Left ventricle myocardium superior (tissue), 1 donor: ENCODE measurements at places on chromosomes 1 and 21. TPM values are rescaled to one million over a fixed set of nuclear protein-coding genes. Genes with fewer than 3 reads are reported as not detected.

DNA sequence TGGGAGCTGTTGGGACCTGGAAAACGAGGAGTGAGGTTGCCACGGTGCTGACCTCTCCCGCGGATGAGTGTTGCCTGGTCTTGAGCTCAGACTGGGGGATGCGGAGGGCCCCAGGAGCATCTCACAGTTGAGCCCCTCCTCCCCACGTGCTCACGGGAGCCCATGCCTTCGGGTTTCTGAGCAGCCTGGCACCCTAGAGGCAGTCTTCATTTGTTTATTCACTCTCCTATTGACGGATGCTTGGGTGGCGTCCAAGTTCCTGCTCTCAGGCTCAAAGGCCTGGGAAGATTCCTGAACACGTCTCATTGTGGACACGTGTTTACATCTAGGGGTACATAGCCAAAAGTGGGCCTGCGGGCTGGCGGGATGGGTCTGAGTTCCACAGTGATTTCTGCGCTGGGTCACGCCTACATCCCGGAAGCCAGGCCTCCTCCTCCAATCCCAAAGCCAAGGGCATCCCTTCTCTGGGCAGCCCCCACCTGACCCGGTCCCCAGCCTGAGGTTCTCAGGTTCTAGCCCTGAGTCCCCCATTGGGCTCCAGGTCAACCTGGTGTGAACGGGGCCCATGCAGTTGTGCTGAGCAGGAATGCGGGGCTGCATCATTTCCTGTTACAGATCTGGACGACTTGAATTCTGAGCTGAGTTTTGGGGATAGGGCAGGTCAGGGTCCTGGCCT lies 14.7 kb downstream of the WNT3A start:
- peak; percentile 8 for DNase-seq

DNA sequence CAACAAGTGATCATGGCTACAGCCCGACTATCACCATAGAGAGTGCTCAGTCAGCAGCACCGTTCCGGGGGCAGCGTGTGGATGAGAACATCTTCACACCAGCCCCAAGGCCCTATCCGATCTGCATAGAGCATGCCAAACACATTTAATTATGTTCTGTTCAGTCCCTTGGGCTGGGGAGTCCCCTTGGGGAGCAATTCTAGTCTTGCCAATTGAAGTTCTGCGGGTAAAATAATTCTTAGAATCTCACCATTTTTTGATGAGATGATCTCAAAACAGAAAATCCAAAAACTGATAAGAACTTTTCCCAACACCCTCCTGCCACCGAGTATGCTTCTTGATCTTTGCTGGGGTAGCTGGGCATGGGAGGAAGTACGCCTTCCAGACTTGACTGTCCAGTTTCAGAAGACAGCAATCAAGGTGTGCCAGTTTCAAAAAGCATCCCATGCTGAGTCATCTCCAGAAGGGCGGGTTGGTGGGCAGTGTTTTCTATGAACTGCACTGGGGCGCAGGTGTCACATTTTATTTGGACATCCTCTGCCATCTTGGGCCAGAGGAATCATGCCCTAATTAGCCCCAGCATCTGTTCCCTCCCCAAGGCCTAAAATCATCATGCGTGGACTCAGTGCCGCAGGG lies 20.8 kb upstream of the PTPRF start:
- DNase-seq, result no peak

The PLA2G2F gene
- total RNA-seq, result not detected

The DOP1B gene
- total RNA-seq, result 15.8 TPM

GRCh38 chr1:46166521-46167462 lies 8.1 kb upstream of the TSPAN1 start:
- DNase-seq, result peak; percentile 66

DNA sequence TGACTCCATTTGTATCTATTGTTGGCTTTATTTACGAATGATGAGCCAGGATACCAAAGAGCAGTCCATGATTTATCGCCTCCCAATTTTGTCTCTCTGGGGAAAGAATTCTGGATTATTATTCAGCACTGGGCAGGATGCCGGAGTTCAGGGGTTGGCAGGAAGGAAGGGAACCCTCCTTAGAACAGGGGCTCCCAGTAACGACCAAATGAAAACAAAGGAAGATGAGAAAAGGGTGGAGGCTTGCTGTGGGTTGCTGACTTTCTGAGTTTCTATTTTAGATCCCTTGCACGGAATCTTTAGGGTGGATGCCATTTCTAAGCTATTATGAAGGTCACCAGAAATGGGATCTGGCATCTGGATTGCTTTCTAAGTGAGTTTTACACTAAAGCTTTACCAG lies 231.2 kb upstream of the LYPLAL1 start:
- no peak for DNase-seq

DNA sequence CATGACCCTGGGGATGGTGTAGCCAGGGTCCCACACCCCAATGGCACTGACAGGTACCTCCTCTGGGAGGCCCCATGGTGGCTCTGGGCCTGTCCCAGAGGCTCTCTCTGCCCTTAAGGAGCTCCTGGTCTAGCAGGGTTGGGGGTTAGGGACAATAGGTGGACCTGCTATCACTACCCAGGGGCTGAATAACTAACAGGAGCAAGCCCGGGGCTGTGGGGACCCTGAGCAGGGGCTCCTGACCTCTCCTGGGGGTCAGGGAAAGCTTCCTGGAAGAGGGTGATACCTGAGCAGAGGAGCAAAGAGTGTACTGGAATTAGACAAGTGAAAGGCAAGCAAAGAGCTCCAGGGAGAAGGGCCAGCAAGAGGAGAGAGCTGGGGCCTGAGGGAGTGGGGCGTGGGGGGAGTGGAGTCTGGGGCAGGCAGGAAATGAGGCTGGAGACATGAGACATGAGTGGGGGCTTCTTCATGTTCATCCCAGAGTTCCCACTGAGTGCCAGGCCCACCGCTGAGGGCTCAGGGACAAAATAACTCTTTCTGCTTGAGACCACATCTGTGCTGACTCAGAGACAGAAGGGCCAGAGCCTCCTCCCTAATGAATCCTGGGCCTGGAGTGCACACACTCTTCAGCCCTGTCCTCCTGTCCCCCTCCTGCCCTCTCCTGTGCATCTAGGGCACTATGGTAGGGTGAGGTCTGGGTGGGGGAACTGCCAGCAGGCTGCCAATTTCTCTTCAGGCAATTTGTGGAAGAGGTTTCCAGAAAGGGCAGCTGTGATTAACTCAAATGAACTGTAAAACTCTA lies 517.6 kb downstream of the PTPRU start:
- DNase-seq, result no peak

The NBPF10 gene
- 0.72 TPM for total RNA-seq

- DNase-seq, result no peak
Measured at GRCh38 chr1:6538956-6539355, 15.4 kb downstream of the NOL9 start.

- DNase-seq, result no peak
Measured at GRCh38 chr1:89364954-89365550, 1.2 kb downstream of the GBP6 start.

DNA sequence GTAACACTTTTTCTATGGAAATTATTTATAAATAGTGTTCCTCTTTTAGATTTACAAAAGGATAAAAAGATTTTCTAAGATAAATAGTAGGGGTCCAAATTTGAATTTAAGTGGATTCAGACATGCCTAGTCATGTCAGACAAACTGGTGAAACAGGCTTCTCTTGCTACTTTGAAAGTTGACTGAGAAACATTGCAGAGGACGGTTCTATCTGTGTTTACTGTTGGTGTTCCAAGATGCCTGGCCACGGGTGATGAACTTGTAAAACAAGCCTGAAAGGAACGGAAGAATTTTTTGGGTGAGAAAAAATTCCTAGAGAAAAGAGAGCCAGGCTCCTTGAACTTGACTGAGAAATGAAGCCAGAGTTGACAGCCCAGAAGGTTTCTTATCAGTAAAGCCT lies 2.2 kb downstream of the KRTAP19-1 start:
- no peak for DNase-seq

- DNase-seq, result peak; percentile 71
Measured at GRCh38 chr1:925561-926421, 2.1 kb downstream of the SAMD11 start.

DNA sequence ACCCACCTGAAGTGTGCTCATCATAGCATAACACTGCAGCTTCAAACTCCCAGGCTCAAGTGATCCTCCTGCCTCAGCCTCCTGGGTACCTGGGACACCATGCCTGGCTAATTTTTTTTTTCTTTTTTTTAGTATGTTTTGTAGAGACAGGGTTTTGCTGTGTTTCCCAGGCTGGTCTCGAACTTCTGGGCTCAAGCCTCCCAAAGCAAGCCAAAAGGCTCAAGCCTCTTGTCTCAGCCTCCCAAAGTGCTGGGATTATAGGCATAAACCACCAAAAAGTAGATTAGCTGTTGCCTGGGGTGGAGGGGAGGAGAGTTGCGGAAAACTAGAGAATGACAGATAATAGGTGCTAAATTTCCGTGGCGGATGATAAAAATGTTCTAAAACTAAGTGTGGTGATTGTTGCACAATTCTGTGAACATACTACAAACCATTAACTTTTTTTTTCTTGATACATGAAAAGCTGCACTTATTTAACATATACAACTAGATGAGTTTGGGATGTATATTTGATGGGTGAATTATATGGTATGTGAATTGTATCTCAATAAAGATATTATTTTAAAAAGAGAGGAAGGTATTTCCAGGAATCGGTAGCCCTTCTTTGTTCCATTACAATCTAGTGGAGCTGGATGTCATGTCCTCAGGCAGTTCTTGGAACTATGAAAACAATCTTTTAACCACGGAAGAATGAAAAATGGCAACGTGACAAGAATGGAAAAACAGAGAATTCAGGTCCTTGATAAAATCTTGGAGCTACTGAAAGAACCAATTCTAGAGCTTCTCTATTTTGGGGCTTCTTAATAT lies 27.3 kb upstream of the MED18 start:
- no peak for DNase-seq

The HSPB7 gene
- 3,996 TPM for total RNA-seq

The UTS2 gene
- total RNA-seq, result not detected

- peak; percentile 84 for DNase-seq
Measured at GRCh38 chr1:6246497-6247467, 2.8 kb downstream of the HES3 start.

The TMEM200B gene
- 1.5 TPM for total RNA-seq

The IFI6 gene
- 34.5 TPM for total RNA-seq

DNA sequence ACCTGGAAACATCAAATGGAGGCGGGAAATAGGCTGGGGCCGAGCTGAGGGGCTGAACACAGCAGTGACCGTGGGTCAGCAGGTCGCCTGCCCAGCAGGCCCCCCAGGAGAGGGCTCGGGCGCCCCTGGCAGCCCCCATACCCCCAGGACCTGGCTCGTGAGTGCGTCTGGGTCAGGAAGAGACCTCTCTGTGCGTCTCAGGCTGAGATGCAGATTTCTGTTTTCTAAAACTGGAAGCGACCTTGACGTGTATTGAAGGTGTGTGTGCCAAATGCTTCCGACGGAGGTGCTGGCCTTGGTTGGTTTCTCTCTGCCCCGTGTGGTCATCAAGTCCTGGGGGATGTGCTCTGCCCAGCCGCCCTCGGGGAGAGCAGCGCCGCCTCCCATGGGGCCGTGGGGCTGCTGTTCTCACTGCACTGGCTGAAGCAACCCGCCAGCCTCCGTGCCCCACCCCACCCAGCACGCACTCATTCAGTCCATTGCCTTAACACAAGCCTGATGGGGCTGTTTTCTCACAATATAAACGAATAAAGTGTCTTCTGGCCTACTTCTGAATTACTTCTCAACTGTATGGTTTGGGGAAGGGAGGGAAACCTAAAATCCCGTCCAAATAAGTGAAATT lies 7.4 kb downstream of the PEX10 start:
- no peak for DNase-seq
